ENCODE measurements at places on chromosomes 4 and X.
A peak's percentile ranks its signal among the peaks of the same experiment; 100 is the strongest.

- H3K36me3 ChIP-seq = no peaks in the 10 kb centered on the region
- peaks cover 15% of the 10 kb centered on the region for H3K27me3 ChIP-seq
- H3K4me1 ChIP-seq = no peaks in the 10 kb centered on the region
- no peak overlapping the region for H3K27ac ChIP-seq
These were observed 13.2 kb downstream of the CLNK start for GRCh38 chr4:10671366-10671765.

DNA sequence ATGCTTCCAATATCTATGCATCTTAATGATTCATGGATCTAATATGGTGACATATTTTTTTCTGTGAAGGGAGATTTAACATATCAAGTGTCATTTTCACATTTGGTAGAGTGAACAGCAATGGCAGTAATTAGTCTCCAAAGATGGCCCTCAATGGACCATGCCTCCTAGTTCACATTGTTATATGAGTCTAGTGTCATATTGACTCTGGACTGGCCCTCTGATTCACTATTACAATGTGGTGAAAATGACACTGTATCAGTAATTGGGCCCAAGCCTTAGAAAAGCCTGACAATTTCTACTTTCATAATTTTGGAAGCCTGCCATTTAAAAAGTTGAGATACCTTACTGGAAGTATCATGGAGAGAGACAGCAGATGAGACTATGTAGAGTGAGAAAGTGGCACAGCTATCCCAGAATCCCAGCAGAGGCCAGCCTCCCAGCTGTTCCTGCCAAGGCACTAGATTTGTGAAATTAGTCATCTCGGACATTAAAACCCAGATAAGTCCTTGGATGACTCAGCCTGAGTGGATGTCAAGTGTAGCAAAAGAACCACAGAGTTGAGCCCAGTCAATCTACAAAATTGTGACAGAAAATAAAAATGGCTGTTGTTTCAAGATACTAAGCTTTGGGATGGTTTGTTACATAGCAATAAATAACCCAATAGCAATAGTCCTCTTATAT, 68.4 kb downstream of the ARHGEF38 start:
- no peaks in the 10 kb centered on the region for H3K36me3 ChIP-seq
- DNase-seq = no peak
- no peak overlapping the region for H3K4me3 ChIP-seq

- no peak for DNase-seq
- no peak overlapping the region for H3K4me3 ChIP-seq
- H3K27me3 ChIP-seq = peaks cover 24% of the 10 kb centered on the region
- H3K4me1 ChIP-seq = peaks cover 20% of the 10 kb centered on the region
These were observed 47.8 kb upstream of the CRMP1 start for GRCh38 chr4:5940470-5941203.

GRCh38 chrX:55342533-55343501, 78.1 kb upstream of the PAGE3 start:
- no peaks in the 10 kb centered on the region for H3K27me3 ChIP-seq
- no peaks in the 10 kb centered on the region for H3K4me1 ChIP-seq
- DNase-seq = no peak
- H3K4me3 ChIP-seq = no peak overlapping the region
- H3K27ac ChIP-seq = no peak overlapping the region

GRCh38 chr4:3215733-3216132, 33.2 kb upstream of the MSANTD1 start:
- H3K27ac ChIP-seq = no peak overlapping the region
- DNase-seq = peak; percentile 36

DNA sequence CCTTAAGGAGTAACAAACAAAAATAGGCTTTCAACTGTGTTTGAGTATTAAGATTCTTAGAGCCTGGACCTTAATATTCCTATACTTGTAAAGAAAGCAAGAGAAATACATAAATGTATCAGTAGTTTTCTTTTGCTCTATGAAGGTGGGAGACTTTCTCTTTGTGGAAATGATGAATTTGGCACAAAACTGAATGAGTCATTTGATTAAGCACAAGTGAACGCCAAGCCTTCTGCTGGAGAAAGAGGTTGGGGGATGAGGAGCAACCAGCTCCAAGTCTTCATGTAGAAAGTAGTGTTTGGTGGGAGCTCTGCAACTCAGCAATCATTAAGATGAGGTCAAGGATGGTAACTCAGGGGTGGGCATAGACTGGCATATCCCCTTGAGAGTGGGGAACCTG, 49.6 kb downstream of the MEPE start:
- H3K36me3 ChIP-seq = no peaks in the 10 kb centered on the region
- H3K27ac ChIP-seq = no peak overlapping the region
- H3K4me1 ChIP-seq = peaks cover 9% of the 10 kb centered on the region

DNA sequence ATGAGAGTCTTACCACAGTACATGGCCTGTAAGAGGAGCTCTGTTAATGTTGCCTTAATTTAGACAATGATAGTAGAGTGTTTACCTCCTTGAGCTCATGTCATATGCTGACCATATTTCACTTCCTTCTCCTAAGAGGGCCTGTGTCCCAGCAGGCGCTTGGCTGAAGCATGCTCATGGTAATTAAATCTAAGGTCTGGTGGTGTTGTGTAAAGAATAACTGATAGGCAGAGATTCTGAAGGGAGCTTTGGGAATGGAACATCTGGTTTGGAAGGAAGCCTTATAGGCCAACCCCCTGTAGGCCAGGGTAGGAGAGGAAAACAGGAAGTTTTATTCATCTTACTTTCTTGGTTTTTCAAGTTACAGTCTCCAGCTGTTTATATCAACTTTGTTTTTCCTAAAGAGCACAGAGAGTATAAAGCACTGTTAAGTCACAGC, 300.2 kb downstream of the USP46 start:
- no peak overlapping the region for H3K4me3 ChIP-seq
- no peak overlapping the region for H3K27ac ChIP-seq
- no peak for DNase-seq
- no peaks in the 10 kb centered on the region for H3K27me3 ChIP-seq
- peaks cover 8% of the 10 kb centered on the region for H3K4me1 ChIP-seq

DNA sequence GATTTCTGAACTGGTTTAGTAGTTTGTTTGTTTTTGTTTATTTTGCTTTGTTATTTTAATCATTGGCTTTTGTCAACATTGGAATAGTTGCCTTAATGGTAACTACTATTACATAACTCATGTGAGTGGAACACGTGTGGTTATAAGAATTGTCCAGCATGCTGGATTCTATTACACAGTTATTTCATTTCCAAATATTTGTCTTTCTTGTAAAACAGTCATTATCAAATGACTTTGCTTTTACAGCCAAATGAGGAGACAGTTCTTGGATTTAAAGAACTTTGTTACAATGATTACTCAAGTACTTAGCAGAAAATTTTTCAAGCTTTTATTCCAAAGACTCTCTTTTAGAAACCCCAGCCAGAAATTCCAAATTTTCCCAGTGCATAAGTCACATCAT, 516.1 kb upstream of the MAGEB2 start:
- peaks cover 2% of the 10 kb centered on the region for H3K36me3 ChIP-seq
- H3K4me3 ChIP-seq = no peak overlapping the region
- H3K4me1 ChIP-seq = no peaks in the 10 kb centered on the region
- no peak for DNase-seq
- no peak overlapping the region for H3K27ac ChIP-seq

- no peaks in the 10 kb centered on the region for H3K36me3 ChIP-seq
- no peak overlapping the region for H3K4me3 ChIP-seq
- H3K4me1 ChIP-seq = no peaks in the 10 kb centered on the region
- no peaks in the 10 kb centered on the region for H3K27me3 ChIP-seq
These were observed 120.7 kb upstream of the ADGRL3 start for GRCh38 chr4:61079427-61079826.

- H3K4me3 ChIP-seq = no peak overlapping the region
- no peaks in the 10 kb centered on the region for H3K36me3 ChIP-seq
- H3K27ac ChIP-seq = peak overlapping the region; percentile 46
- H3K4me1 ChIP-seq = no peaks in the 10 kb centered on the region
- peaks cover 21% of the 10 kb centered on the region for H3K27me3 ChIP-seq
These were observed 24.6 kb upstream of the GPR50 start for GRCh38 chrX:151151665-151152267.

GRCh38 chr4:1055721-1056590, 44.5 kb downstream of the FGFRL1 start:
- H3K4me1 ChIP-seq = peaks cover 26% of the 10 kb centered on the region
- H3K27me3 ChIP-seq = peaks cover 2% of the 10 kb centered on the region
- H3K27ac ChIP-seq = no peak overlapping the region
- H3K36me3 ChIP-seq = no peaks in the 10 kb centered on the region

GRCh38 chrX:42839632-42840031, 61.7 kb upstream of the PPP1R2C start:
- no peak overlapping the region for H3K27ac ChIP-seq
- no peaks in the 10 kb centered on the region for H3K27me3 ChIP-seq
- H3K4me1 ChIP-seq = no peaks in the 10 kb centered on the region
- H3K4me3 ChIP-seq = no peak overlapping the region
- H3K36me3 ChIP-seq = no peaks in the 10 kb centered on the region

DNA sequence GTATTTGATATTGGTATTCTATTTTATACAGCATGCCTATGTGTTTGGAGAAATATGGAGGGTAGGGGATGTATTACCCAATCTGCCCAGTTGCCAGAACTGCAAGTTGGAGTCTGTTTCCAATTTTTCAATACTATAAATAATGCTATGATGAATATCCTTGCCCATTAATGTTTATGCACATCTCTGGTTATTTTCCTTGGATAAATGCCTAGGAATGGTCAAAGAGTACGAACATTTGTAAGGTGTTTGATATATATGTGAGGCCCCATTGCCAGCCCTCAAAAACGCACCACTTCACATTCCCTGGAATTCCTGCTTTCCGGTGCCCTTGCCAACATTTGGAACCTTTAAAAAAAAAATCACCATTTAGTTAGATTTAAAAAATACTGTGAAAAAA, 34.3 kb downstream of the CLDN34 start:
- no peak overlapping the region for H3K27ac ChIP-seq
- H3K4me1 ChIP-seq = peaks cover 7% of the 10 kb centered on the region
- H3K36me3 ChIP-seq = no peaks in the 10 kb centered on the region
- no peak for DNase-seq
- no peaks in the 10 kb centered on the region for H3K27me3 ChIP-seq

GRCh38 chr4:75004755-75005668, 72.1 kb downstream of the PARM1 start:
- H3K36me3 ChIP-seq = no peaks in the 10 kb centered on the region
- H3K27me3 ChIP-seq = no peaks in the 10 kb centered on the region
- no peak for DNase-seq
- no peak overlapping the region for H3K4me3 ChIP-seq

DNA sequence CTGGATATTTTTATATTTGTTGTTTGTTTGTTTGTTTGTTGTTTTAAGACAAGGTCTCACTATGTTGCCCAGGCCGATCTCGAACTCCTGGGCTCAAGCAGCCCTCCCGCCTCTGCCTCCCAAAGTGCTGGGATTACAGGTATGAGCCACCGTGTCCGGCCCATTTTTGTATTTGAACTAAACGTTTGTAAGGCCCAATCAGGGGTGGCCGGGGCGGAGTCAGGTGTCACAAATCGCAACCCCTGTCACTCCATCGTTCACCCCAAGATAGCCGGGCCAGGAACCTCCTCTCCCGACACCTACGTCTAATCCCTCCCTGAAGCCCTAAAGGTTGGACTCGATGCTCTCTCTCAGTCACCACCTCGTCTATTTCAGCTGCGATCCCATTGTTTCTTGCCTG, 722 bp upstream of the EFHC2 start:
- no peak overlapping the region for H3K4me3 ChIP-seq
- no peak overlapping the region for H3K27ac ChIP-seq
- DNase-seq = no peak

GRCh38 chr4:68182382-68182820, 52.7 kb upstream of the TMPRSS11F start:
- H3K4me1 ChIP-seq = no peaks in the 10 kb centered on the region
- H3K27me3 ChIP-seq = peaks cover 19% of the 10 kb centered on the region
- no peaks in the 10 kb centered on the region for H3K36me3 ChIP-seq
- H3K27ac ChIP-seq = no peak overlapping the region

GRCh38 chrX:38718311-38718710, 82.9 kb upstream of the MID1IP1 start:
- no peaks in the 10 kb centered on the region for H3K36me3 ChIP-seq
- DNase-seq = no peak
- H3K4me1 ChIP-seq = no peaks in the 10 kb centered on the region
- peaks cover 7% of the 10 kb centered on the region for H3K27me3 ChIP-seq

GRCh38 chr4:25421816-25422525, 44.9 kb downstream of the ANAPC4 start:
- no peak for DNase-seq
- no peaks in the 10 kb centered on the region for H3K27me3 ChIP-seq
- peaks cover 12% of the 10 kb centered on the region for H3K36me3 ChIP-seq

GRCh38 chr4:105140684-105141490, 5.8 kb upstream of the TET2 start:
- no peaks in the 10 kb centered on the region for H3K36me3 ChIP-seq
- no peak overlapping the region for H3K27ac ChIP-seq
- no peak overlapping the region for H3K4me3 ChIP-seq
- DNase-seq = no peak

- no peak overlapping the region for H3K4me3 ChIP-seq
- H3K27me3 ChIP-seq = no peaks in the 10 kb centered on the region
- no peaks in the 10 kb centered on the region for H3K36me3 ChIP-seq
- peaks cover 19% of the 10 kb centered on the region for H3K4me1 ChIP-seq
- no peak overlapping the region for H3K27ac ChIP-seq
- no peak for DNase-seq
These were observed 93.2 kb upstream of the FAM47B start for GRCh38 chrX:34849371-34849770.

- H3K4me1 ChIP-seq = peaks cover 15% of the 10 kb centered on the region
- DNase-seq = no peak
- H3K36me3 ChIP-seq = peaks cover 21% of the 10 kb centered on the region
- no peaks in the 10 kb centered on the region for H3K27me3 ChIP-seq
- no peak overlapping the region for H3K27ac ChIP-seq
These were observed 58.5 kb upstream of the CLCN4 start for GRCh38 chrX:10098270-10098713.

DNA sequence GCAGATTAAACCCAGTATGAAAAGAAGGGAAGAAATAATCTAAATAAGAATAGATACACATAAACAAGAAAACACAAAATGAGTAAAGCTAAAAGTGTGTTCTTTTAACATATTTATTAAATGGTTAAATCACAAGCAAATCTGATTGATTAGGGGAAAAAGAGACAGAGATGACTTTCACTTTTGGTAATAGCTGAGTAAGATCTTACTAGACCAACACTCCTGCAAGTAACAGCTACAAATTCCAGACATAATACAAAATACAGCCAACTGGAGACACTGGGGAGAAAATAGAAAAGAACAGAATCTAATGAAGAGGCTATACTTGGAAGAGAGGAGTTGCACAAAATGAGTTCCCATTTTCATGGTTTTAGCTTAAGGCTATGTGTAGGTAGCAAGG, 33.5 kb downstream of the OR13H1 start:
- peak overlapping the region; percentile 92 for H3K4me3 ChIP-seq
- peaks cover 52% of the 10 kb centered on the region for H3K4me1 ChIP-seq
- no peak for DNase-seq
- H3K27ac ChIP-seq = peak overlapping the region; percentile 97

GRCh38 chrX:154399527-154400368, 1.6 kb downstream of the RPL10 start:
- peak overlapping the region; percentile 99 for H3K27ac ChIP-seq
- no peak for DNase-seq
- peak overlapping the region; percentile 96 for H3K4me3 ChIP-seq
- peaks cover 11% of the 10 kb centered on the region for H3K4me1 ChIP-seq
- H3K36me3 ChIP-seq = peaks cover 20% of the 10 kb centered on the region
- no peaks in the 10 kb centered on the region for H3K27me3 ChIP-seq

Measured in chondrocyte (in vitro differentiated cells).